ENCODE measurements at places on chromosomes 3 and 15.
A peak's percentile ranks its signal among the peaks of the same experiment; 100 is the strongest.

- DNase-seq: no peak
Measured at GRCh38 chr15:27426805-27427204, 455.8 kb downstream of the GABRG3 start.

GRCh38 chr3:31502803-31503221 lies 29.9 kb upstream of the STT3B start:
- no peak for DNase-seq

GRCh38 chr3:195102609-195103467 lies 168.1 kb downstream of the XXYLT1 start:
- no peak for DNase-seq

- no peak for DNase-seq
Measured at GRCh38 chr15:41848631-41849030, 10.0 kb downstream of the PLA2G4B start.

DNA sequence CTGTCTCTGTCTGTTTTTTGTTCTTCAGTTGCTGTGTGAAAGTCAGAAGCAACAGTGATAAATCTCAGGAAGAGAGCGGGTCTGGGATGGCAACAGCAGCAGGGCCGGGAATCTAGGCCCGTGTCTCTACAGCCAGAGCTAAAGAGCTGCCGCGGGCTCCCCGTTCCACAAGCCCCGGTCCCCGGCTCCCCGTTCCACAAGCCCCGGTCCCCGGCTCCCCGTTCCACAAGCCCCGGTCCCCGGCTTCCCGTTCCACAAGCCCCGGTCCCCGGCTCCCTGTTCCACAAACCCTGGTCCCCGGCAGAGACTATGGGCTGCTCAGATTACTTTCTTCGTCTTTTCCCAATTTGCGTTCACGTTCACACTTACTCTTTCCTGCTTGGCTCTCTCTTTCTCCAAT lies 19.5 kb downstream of the RCCD1 start:
- no peak for DNase-seq

GRCh38 chr3:50450209-50450921 lies 53.1 kb downstream of the CACNA2D2 start:
- DNase-seq: peak; percentile 46

- no peak for DNase-seq
Measured at GRCh38 chr3:168618827-168619470, 523.2 kb upstream of the GOLIM4 start.

GRCh38 chr15:26807517-26808427 lies 34.9 kb upstream of the GABRB3 start:
- no peak for DNase-seq

DNA sequence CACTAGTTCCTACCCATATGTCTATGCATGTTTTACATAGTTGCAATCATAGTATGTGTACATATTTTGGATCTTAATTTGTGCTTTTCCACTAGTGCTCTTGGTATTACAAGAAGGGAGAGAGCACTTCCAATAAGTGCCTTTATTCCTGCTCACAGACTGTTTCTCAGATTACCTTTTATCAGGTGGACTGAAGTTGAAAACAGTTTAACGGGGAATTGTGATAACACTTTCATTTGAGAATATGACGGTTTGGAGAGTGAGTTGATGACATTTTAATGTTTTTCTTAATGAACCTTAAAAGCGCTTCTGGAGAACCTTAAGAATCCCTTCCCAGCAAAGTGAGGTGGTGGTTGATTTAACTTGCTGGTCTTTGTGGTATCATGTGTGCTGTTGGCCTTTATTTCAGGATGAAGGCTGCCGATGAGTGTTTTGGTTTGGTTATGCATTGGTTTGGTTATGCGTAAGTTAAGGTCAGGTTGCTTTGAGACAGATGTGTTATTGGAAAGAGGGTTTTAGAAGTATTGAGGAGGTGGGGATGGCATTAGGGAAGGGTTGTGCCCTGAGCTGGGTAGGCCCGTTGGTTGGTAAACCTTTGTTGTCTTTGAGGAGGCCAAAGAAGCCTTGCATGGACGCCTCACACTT lies 2.8 kb downstream of the EDEM1 start:
- DNase-seq: no peak

- no peak for DNase-seq
Measured at GRCh38 chr15:60423537-60423936, 25.8 kb upstream of the ANXA2 start.

- no peak for DNase-seq
Measured at GRCh38 chr15:26212109-26212508, 349.0 kb upstream of the ATP10A start.
